NCI-H187 treated with DMSO at 0.1 percent for 48 hours (cell line): ENCODE measurements at places on chromosomes 5 and 9.

DNA sequence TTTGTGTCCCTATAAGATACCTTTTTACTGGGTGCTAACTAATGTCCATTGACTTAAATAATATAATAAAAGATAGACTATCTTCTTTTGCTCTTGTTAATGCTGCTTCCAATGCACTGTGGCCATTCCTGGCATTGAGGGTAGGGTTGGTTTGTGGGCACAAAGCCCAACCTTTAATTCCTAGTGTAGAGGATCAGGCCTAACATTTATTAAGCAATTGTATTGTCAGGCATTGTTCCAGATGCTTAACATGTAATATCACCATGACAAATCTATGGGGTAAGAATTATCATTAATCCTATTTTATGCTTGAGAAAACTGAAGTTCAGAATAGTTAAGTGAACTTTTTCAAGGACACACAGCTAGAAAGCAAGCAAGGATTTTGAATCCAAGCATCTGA lies 60.4 kb upstream of the GPBP1 start:
- no peak for DNase-seq

DNA sequence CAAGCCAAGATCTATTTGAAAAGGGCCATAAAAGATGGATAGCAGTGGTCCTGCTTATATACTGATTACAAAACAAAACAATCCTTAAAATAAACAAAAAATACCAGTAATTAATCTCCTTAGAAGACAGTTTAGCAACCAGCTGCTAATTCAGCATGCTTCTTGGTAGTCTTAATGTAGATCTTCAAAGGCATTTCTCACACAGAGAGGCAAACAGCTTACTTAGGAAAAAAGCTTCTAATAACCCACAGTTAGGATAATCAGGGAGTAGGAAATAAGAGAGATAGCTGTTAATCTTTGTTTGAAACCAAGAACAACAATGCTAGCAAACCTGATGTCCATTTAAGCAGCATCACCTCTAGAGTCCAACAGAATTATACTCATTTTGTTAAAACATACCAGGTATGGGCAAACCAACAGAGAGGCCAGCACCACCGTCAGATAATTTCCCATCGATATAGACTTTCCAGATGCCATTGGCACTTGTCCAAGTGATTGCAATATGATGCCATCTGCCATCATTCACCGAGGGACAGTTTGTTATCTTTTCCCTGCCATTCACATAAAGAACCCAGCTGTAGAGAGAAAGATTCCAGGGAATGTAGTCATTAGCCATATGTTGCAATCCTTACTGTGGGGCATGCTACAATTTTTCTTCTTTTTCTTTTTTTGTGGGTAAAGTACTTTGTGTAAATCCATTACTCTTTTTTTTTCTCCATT lies 105.6 kb upstream of the TXNDC8 start:
- no peak for DNase-seq

GRCh38 chr5:38846379-38847011 lies 683 bp downstream of the OSMR start:
- no peak for DNase-seq

DNA sequence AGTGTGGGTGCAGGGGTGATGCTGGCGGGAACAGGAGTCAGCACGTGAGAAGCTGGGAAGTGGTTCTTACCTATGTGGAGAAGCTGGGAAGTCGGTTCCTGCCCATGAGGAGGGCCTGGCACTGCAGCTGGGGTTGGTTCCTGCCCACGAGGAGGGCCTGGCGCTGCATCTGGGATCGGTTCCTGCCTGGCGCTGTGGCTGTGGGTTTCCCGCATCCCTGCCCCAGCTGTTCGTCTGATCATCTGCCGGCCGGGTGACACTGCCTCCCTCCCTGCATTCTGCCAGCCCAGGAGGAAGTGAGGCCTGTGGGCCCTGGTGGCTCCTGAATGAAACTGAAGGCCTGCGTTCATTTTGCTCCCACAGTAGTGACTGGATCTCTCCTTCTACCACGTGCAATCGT lies 5.1 kb downstream of the OBP2A start:
- no peak for DNase-seq

DNA sequence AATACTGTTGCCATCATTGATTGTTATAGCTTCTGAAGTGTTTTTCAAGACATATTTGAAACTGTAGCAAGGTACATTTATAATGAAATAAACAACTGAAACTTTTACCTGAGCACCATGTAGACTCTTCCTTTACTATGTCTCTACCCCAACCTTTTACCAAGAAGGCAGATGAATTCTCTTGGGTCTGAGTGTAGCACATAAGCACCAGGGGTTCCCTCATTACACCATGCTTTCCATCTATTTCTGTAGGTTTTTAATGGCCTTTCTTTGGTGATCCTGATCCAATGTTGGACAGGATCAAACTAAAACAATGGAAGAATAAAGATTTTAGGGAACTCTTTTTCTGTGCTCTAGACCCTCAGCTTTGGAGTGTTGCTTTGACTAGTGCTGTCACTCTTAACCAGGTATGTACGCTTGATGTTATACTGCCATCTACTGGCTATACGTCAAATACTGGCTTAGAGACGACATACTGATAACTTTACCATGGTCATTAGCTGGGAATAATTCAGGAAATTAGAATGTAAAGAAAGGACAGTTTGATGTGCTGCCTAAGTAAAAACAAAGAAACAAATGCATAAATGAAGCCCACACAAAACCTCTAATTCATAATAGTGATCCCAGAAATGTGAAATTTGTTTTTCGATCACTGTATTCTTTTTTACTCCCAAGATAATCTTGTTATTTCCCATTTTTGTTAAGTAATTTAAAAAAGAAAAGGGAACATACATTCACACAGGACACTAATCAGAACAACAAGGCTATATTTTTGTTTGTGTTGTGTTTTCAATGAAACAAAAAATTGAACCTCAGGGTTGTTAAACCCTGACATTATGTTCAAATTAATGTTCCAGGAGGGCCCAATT lies 30.7 kb downstream of the IFNW1 start:
- DNase-seq = peak; percentile 20

- no peak for DNase-seq
Observed at GRCh38 chr5:175340180-175340579, 103.8 kb downstream of the DRD1 start.

DNA sequence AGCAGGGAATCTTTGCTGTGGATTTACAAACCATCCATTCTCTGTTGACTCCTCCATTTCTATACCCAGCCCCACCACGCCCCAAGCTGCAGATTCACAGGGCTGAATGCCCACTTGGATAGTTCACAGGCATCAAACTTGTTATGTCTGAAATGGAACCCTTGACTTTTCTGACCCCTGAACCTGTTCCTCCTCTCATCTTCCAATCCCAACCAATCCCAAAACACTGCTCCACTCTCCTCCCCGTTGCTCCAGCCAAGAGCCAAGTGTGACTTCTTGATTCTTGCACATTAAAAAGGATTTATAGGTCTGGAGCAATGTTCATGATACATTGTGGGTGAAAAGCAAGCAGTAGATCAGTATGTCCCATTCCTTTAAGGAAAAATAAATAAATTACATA lies 145.6 kb downstream of the DAB2IP start:
- no peak for DNase-seq

GRCh38 chr5:38414348-38414747 lies 142.1 kb downstream of the LIFR start:
- no peak for DNase-seq

GRCh38 chr5:10566543-10567068 lies 2.7 kb downstream of the ANKRD33B start:
- no peak for DNase-seq

DNA sequence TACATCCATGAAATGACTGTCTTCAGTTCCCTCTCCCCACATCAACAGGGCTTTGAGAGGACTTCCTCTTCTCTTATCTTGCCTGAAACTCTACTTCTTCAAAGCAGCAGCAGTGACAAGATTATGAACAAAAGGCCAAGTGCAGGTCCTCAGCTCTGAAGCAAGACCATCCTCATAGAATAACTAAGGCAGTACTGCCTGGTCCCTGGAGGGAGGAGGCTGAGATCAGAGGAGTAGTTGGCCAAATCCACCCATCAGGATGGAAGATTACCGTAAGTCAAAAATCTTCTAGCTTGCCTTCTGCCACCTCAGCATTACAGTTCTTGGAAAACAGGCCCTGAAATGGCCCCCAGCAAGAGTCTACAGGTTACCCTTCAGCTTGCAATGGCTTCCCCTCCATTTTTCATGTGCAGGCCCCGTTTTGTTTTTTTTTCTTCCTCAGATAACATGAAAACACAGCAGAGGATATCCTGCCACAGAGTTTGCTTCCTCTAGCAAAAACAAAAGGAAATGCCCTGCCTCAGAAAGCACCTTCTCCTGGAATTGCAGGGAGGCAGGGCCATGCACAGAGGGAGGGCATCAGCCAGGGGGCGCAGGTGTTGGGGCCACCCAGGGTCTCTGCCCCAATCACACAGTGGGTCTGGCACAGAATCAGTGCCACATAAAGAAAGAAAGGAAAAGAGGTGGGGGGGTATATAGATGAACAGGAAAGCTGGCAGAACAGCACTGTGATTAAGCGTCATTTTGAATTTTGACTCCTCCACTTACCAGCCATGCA lies 40.0 kb downstream of the KLHL3 start:
- no peak for DNase-seq

DNA sequence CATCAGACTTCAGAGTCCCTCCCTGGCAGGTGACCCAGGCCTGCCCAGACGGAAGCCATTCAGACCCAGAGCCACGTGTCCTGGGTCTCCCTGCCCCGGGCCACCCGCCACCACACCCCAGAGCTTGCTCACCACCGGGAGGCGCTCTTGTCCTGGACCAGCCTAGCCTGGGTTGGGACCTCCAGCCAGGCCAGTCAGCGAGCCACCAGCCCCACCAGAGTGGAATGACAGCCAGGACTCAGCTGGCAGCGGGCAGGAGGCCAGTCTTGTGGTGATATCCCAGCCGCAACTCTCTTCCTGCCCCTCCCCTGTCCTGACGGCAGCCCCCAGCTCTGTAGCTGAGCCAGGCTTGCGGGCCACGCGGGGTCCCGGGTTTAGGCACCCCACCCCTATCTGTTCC lies 1.7 kb upstream of the PTGDS start:
- DNase-seq = no peak

- no peak for DNase-seq
Observed at GRCh38 chr9:69180670-69181069, 6.6 kb downstream of the TJP2 start.

- DNase-seq = no peak
Observed at GRCh38 chr9:84456527-84456926, 116.0 kb upstream of the SLC28A3 start.

GRCh38 chr5:127011153-127011552 lies 19.2 kb downstream of the MARCHF3 start:
- DNase-seq = no peak

- no peak for DNase-seq
Observed at GRCh38 chr5:168114444-168115017, 176.9 kb upstream of the WWC1 start.

- no peak for DNase-seq
Observed at GRCh38 chr5:122429545-122430318, 117.7 kb downstream of the SNCAIP start.

DNA sequence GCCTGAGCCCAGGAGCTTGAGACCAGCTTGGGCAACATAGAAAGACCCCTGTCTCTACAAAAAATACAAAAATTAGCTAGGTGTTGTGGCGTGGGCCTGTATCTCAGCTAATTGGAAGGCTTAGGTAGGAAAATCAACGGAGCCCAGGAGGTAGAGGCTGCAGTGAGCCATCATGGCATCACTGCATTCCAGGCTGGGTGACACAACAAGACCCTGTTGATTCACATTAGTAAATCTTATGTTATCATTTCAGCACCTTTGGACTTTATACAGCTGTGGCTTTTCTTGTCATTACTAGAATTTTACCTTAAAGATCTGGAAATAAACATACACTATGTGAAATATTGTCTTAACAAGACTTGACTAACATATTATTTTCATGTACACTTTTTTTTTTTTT lies 185.0 kb downstream of the ZNF608 start:
- DNase-seq = no peak

- no peak for DNase-seq
Observed at GRCh38 chr9:27655441-27655840, 82.2 kb upstream of the C9orf72 start.

DNA sequence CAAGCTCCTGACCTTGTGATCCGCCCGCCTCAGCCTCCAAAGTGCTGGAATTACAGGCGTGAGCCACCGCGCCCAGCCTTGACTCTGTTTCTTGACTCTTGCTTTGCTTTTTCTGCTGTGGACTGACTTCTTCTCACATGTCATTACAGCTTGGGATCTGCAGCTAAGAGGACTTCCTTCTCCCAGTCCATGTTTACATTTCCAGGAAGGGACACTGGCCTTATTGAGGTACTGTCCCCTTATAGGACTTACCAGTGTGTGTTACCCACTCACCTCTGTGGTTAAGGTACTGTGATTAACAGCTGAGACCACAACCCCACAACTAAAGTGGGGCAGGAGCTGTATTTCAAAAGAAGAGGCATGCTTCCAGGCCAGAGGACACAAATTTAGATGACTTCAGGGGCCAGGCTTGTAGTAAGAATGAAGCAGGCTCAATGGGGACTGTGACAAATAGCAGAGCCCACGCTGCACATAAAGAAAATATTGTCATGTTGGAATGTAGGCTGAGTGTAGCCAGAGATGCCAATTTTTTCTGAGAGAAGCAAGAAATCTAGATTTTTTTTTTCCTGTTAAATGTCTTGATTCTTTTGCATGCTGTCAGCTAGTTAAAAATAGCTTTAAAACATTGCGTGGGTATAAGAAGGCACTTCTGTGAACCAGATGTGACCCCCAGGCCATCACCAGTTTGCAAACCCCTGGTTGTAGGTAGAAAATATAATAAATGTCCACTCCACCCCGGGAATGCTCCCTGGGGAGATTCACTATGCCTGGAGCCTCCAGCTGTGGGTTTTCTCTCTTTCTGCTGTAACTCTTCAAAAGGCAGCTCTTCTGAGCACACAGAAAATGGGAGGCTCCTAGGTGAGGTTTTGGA lies 75.0 kb downstream of the PTPDC1 start:
- no peak for DNase-seq

DNA sequence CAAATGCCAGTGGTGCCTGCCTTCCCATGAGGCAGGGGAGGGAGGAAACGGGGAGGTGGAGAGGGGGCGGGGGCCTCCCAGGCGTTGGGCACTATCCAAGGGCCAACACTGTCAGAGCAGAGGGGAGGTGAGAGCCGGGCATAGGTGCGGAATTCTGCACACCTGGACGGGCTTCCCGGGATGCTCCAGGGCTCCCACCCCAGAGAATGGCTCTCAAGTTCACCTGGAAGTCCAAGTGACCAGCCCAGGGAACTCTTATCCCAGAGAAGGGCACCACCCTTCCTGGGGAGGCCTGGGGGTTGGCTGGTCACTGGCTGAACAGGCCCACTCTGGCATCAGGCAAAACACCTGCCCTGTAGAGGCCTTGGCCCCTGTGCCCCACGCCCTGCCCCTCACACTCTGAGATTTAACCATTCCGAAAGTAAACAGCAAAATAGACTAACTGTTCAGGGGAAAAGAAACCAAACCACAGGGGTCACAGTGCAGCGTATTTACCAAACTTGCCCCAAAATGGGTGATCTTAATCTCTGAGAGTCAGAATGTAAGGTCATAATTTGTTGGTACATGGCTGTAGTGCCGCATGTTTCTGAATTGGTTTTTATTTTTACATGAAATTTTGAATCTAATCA lies 2.7 kb downstream of the CSF2 start:
- no peak for DNase-seq

DNA sequence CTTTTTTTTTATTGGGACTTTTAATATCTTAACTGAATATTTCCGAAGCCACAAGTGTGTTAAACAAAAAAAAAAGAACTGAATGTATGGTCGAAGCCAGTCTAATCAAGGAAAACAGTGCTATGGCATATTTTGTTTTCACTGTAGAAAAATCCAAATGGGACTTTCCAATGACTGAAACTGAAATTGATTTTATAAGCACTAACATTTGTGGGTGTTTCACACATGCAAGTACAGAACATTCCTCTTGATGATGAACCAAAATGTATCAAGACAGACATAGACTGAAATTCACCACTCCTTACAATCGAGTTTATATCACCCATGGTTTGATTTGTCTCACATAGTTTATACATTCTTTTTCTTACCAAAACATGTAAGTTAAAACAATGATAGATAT lies 1026.8 kb downstream of the CDH18 start:
- no peak for DNase-seq
